Suppressor macrophage treated with lipopolysaccharide for 1 hour (primary cell): ENCODE measurements at places on chromosomes 5 and 9.
A peak's percentile ranks its signal among the peaks of the same experiment; 100 is the strongest.

DNA sequence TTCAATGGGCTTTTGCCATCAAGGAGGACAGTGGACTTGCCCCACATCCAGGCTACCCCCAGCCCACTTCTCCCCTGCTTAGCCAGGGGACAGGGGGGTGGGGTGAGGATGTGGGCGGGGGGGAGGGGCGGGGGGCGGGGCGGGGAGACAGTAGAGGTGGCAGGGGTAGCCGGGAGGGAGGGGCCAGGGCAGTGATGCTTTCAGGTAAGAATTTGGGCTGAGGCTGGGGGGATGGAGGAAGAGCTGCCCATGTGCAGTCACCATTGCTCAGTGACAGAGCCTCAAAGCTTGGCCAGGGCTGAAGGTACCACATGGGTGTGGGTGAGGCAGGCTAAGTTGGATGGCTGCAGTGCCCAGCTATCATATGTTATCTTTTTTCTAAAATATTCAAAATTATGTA, 40.7 kb upstream of the HNRNPA0 start:
- no peak for DNase-seq

- no peak for DNase-seq
Measured at GRCh38 chr5:180689071-180689694, 39.8 kb upstream of the FLT4 start.

- DNase-seq: peak; percentile 53
Measured at GRCh38 chr9:91758491-91758981, 191.5 kb downstream of the ROR2 start.

- no peak for DNase-seq
Measured at GRCh38 chr5:29150840-29151239, 2042.6 kb upstream of the CDH6 start.

- DNase-seq: no peak
Measured at GRCh38 chr9:18496256-18497000, 22.5 kb downstream of the ADAMTSL1 start.

DNA sequence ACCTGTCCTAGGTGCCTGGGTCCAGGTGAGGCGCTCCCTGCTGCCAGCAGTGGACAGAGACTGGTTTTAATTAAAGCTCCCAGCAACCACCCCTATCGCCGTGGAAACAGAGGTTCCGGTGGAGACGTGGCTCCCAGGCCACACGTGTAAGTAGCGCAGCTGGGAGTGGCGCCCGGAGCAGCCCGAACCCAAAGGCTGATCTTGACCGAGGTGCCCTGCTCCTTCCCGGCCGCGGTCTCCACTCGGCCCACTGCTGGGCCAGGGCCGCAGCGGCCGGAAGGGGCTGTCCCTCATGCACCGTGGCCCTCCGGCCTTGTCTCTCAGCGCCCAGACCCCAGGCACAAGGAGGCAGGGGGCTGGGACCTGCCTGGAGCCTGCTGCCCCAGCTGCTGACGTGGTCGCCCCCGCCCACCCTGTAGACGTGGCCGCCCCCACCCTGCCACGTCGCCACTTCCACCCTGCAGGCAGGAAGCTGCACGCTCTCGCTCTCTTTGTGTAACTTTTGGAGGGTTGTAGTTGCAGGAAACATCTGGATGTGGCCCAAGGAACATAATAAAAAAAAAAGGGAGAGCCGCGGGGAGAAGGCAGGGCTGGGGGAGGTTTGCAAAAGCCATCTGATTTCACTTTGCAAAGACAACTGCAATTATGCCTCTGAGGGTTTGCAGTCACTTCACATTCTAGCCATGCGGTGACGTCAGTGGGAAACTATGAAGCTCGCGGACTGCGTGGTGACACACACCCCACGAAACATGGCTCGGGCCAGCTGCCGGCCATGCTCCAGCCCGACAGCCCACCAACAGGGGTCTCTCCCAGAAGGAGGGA, 129.9 kb downstream of the RXRA start:
- DNase-seq: peak; percentile 93
